ENCODE measurements at places on chromosomes 13 and 19. TPM values are rescaled to one million over a fixed set of nuclear protein-coding genes. Genes with fewer than 3 reads are reported as not detected.

Gene RXFP2
- total RNA-seq = not detected

Gene LINGO3
- total RNA-seq = not detected

Gene SMIM44
- total RNA-seq = not detected

Gene AMER2
- total RNA-seq = not detected

Gene NLRP5
- not detected for total RNA-seq

Gene B3GNT3
- total RNA-seq = 4.8 TPM

Gene PPM1N
- total RNA-seq = 0.64 TPM

Gene RELB
- 23.9 TPM for total RNA-seq

Gene SOHLH2
- 0.64 TPM for total RNA-seq

Gene KLK14
- total RNA-seq = not detected

Gene CEACAM8
- total RNA-seq = not detected

Gene ELSPBP1
- total RNA-seq = not detected

Gene FGF22
- total RNA-seq = not detected

Gene JSRP1
- not detected for total RNA-seq

Gene ATF5
- total RNA-seq = 1.3 TPM

Gene KIR2DL3
- not detected for total RNA-seq
